ENCODE measurements at places on chromosomes 11 and 22.

DNA sequence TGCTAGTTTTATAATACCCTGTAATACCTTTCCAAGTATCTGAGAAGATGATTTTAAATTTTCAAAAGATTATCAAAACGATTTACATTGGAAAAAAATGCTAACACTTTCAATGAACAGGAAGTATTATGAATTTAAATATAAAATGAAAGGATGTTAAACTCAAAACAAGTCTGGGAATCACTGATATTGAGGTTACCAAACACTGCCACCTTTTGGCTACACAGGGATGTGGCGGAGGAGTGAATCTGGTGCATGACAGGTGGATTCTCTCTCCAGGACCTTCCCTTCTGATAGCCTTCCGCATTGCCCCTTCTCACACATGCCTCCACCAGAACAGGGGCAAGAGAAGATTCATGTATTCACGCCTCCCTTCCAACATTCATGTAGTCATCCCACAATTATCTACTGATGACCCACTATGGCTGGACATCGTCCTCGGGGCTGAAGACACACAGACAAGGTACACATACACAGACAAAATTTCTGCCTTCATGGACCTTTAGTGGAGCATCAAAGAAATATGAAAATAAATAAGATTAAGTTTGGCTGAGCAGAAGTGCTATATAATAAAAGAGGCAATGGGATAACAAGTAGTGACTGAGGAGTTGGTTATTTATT, 34.7 kb downstream of the ATG16L2 start:
- peak; percentile 54 for DNase-seq

GRCh38 chr11:26860895-26861294, 133.0 kb upstream of the FIBIN start:
- DNase-seq: no peak

GRCh38 chr22:35452351-35452781, 52.4 kb downstream of the MCM5 start:
- DNase-seq: no peak

- DNase-seq: no peak
These were observed 455.6 kb downstream of the BUD13 start for GRCh38 chr11:116317212-116317611.

GRCh38 chr22:45961679-45962433, 15.1 kb downstream of the WNT7B start:
- DNase-seq: no peak

DNA sequence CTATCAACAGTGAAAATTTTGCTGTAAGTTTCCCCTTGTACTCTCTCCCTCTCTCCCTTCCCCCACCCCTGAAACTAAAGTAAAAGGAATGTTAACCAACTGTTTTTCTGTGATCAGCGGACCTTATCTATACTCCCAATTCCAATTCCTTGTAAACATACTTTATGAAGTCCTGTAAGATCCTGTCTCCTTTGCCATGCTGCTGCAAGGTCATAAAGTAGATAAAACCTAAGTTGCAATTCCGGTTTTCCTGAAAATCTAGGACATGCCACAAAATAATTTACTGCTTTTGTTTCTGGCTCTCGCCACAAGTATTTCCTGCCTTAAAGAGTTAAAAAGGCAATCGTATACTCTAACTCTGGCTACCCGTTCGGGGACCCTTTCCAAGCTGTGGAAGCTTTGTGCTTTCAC, 1469.0 kb downstream of the LRRC4C start:
- no peak for DNase-seq

DNA sequence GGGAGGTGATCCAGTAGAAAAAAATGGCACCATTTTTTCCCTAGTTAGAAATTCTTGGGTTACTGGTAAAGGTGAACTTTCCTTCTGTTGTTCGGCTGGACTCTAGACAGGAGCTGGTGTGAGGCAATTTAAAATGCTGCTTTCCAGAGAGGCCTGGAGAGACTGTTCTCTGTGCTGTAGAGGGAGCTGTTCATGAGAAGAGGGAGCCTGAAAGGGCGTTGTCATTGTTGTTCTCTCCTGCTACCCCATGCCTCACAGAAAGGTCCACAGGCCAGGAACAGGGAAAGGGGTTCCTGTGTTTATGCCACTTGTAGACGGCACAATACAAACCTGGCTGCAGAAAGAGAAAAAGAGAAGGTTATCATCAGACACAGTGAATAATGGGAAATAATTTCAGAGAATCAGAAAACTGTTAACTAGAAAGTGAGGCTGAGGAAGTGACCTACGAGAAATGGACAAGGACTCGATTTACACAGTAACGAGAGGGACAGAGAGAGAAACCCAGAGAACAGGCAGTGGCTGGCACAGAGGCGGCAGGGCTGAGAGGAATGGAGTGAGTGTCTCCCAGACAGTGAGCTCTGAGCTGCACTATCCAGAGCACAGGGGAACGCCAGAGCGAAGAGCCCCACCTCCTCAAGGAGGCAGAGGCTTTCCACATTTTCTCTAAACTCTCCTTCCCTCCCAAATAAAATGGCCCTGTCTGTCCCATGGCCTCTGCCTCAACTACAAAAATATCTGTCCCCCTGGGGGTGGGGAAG, 109.2 kb downstream of the RRM1 start:
- DNase-seq: no peak

GRCh38 chr11:130151196-130151595, 8.4 kb upstream of the ST14 start:
- no peak for DNase-seq

DNA sequence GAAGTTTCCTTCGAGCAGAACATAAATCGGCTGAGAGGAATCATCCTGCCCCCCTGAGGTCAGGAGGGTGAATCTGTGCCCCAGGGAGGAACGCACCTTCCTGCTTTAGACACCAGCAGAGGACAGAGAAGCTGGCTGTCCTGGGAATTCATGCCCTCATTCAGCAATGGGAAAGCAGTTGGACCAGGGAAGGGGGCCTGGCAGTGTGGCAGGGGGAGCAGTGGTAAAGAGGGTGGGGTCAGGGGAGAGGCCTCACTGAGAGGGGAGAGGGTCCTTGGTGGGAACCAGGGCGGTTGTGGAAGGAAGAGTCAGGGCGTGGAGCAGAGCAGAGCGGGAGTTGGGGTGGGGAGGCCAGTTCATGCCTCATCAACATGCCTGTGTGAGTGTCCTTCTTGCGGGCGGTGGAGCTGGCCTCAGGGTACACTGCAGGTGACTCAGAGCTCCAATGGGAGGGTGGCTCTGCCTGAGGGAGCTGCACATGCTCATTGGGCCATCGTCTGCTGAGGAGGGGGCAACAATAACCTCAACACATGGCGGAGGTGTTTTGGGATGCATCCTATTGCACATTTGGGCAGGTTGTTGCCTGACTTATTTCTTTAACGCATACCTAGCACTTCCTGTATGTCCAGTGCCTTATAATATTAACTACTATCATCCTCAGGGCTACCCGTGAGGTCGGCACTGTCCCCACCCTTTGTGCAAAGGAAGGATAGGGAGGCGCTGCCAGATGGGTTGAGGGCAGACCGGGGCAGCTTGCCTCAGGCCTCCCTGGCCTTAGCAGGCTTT, 23.2 kb downstream of the MED15 start:
- peak; percentile 64 for DNase-seq

- DNase-seq: no peak
These were observed 27.7 kb upstream of the WNT11 start for GRCh38 chr11:76234021-76234415.

GRCh38 chr11:121659811-121660210, 207.0 kb upstream of the SORL1-AS1 start:
- no peak for DNase-seq

DNA sequence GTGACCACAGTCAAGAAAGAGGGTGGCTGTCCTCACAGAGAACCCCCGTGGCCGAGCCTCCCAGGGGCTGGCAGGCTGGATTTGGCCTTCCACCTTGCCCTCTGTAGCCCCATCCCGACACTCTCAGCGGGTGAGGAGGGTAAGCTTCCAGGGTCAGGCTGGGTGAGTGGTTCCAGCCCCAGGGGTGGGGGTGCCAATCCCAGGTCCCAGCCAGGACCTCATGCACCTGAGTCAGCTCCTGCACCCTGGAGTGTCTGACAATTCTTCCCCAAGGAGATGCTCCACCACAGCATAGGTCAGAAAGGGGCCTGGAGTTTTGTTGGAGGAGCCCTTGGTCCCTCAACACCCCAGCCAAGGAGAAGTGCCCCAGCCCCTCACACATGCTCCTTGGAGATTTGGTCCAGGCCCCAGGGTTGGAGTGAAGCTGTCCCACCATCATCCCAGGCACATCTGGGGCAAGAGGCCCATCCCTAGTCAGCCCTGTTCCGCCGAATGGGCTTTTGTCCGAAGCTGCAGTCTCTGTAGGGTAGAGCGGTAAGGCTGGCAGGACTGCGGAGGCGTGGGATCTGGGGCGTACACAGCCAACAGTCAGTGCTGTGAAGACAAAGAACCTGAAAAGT, 8.4 kb downstream of the LINC01488 start:
- DNase-seq: no peak

GRCh38 chr11:113833151-113833550, 42.2 kb downstream of the USP28 start:
- DNase-seq: no peak

DNA sequence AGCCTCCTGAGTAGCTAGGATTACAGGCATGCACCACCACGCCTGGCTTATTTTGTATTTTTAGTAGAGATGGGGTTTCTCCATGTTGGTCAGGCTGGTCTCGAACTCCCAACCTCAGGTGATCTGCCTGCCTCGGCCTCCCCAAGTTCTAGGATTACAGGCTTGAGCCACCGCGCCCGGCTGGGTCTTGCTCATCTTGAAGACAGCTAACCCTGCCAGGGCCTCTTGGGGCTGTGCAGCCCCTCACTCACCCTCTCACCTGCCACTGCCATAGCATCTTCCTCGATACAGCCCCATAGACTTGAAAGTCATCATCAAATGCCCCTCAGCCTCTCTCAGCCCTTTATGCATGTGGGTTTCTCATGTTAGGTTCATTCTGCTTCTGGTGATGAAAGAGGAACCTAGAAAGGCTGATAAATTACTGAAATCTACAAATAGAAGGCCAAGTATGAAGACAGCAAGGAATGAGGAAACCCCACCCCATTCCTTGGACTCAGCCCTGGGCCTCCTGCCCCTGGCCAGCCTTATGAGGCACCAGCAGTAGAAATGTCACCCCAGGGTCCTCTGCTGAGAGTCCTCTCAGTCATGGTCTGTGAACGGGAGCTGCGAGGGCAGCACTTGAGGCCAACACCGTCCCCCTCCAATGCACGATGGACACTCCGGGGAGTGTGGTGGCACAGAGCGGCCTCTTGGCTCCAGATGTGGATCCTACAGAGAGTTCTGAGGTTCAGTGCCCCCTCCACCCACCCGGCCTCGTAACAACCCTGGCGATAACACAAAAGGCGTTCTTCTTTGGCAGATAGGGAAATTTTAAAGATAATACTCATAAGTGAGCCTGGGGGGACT, 24.8 kb downstream of the SCGB1A1 start:
- DNase-seq: no peak

DNA sequence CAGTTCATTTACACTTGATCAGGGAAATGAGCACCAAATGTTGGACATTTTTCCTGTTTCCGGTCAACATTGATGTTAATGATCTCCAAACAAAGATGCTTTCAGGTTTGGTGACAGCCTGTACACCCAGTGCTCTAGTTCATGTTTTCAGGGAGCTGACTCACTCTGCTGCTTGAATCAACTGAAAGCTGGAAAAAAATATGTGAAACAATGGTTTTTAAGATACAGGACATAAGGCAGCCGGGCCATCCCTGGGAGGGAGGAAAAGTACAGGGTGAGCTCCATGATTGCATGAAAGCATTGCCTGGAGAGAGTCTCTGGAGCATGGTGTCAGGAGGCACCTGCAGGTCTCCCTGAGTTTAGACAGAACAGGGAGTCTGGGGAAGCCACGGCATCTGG, 259.6 kb downstream of the TBC1D22A start:
- DNase-seq: no peak

DNA sequence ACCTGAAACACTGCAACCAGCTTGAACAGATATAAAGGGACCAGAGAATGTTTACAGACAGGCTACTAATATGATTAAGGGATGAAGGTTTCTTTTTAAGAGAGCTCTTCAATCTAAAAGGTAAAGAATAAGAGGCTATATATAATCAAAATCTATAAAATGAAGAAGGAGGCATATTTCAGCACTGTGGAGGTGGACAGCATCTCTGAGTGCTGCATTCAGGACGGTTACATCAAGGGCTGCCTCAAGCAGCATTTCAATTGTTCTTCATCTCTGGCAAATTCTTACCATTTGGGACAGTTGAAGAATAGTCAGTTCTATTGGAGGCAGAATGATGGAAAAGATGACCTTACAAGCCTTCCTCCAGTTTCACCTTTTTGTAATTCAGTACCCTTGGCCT, 139.6 kb upstream of the LMO1 start:
- no peak for DNase-seq

DNA sequence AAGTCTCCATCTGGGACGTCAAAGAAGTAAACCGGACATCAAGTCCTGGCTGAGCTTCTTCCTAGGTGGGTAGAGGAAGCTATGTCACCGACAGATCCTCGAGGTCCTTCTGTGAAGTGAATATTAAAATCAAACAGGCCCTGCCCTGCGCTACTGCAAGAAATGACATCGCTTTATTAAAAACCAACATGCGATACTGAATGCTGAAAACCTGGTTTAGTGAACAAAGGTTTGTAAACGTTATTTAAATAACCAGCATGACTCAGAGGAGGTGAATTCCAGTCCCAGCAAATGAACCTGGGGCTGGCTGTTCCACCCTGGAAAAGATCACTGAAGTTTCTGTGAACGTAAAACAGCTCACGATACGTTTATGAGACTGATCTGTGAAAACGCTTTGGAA, 645 bp downstream of the RTCB start:
- DNase-seq: no peak

GRCh38 chr11:1505480-1505879, 18.9 kb upstream of the MOB2 start:
- no peak for DNase-seq

GRCh38 chr11:95697614-95698408, 91.8 kb downstream of the FAM76B start:
- DNase-seq: no peak

- peak; percentile 66 for DNase-seq
These were observed 1.0 kb upstream of the FNBP4 start for GRCh38 chr11:47768101-47768612.

- DNase-seq: no peak
These were observed 61.9 kb downstream of the MUC15 start for GRCh38 chr11:26510164-26510563.

DNA sequence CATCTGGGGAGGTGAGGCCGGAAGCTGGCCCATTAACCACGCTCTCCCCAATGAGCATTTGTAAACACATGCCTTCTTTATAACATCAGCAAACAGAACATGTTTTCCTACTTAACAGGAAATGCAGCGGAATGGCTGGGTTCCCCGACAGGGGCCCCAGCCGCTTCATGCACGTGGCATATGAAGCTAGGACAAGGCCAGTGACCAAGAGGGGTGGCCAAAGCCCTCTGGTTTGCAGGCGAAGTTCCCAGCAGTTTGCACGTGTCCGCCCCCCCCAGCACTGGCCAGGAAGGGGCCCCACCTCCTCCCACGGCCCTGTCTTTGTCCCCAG, 38.7 kb upstream of the LINC01488 start:
- DNase-seq: no peak

DNA sequence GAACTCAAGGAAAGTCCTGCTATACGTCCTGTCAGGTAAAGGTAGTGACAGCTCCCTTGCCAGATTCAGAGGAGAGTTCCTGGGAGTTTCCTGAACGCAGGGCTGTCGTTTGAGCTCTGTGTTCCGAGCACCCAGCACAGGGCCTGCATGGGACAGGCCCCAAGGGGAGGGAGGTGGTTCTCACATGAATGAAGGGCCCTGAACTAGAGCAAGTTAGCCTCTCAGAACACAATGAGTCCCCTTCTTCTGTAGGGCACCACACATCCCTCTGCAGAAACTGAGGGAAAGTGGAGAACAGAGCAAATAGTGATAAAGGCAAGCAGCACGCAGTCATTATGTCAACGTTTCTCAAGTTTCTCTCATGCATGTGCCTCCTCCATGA, 35.3 kb downstream of the NEU3 start:
- DNase-seq: no peak
